Stimulated activated CD4-positive, alpha-beta T cell treated with anti-CD3 and anti-CD28 coated beads, TNF-alpha, amount 100 ng/mL, for 48 hours (primary cell): ENCODE measurements at places on chromosomes 4 and X.

GRCh38 chrX:150605603-150606002, 37.2 kb downstream of the MTM1 start:
- no peak for DNase-seq

DNA sequence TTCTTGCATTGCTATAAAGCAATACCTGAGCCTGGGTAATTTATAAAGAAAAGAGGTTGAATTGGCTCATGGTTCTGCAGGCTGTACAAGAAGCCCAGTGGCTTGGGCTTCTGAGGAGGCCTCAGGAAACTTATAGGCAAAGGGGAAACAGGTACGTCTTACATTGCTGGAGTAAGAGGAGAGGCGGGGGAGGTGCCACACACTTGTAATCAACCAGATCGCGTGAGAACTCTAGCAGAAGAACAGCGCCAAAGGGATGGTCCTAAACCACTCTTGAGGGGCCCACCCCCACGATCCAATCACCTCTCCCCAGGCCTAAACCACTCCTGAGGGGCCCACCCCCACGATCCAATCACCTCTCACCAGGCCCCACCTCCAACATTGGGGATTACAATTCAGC, 50.6 kb upstream of the SHOX start:
- no peak for DNase-seq

DNA sequence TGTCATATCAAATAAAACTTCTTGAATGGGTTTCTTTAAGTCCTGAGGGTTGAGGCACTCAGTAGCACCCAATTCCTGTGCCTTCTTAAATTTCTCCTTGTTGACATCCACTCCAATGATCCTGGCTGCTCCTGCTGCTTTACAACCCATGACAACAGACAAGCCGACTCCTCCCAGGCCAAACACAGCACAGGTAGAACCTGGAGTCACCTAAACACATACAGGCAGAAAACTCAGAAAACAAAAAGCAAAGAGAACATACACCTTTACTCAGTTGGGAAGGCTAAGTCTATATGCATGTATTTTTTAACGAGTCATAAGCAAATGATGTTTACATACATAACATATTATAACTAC, 10.3 kb downstream of the ADH6 start:
- DNase-seq, result no peak

- no peak for DNase-seq
Measured at GRCh38 chr4:74891037-74891436, 41.9 kb upstream of the PARM1 start.

DNA sequence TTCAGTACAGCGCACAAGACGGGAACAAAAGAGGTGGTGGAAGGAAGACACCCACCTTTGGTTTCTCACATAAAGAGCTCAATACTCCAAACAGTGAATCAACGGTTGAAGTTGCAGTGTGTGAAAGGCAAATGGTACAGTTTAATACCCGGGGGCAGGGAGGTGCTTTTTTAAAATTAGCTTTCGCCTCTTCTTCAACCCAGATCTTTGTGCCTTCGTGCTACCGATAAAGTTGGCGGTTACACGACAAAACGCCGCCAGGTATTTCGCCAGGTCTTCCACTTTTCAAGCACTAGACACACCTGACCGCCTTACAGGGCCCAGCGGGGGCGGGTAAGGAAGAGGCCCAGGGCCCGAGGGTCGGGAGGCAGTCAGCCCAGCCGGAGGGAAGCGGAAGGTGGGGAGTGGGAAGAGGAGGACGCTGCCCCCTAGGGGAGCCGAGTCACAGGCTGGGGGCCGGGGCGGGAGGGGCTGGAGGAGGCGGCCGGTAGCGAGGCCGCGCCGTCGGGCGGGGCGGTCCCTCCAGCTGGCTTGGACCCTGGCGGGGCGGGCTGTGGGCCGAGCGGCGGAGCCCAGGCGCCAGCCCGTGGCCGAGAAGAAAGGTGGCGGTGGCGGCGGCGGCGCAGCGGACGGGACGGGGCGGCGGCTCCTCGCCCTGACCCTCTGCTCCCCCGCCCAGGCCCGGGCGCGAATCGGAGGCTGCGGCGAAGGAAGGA, 16.0 kb downstream of the UTP3 start:
- DNase-seq, result no peak

DNA sequence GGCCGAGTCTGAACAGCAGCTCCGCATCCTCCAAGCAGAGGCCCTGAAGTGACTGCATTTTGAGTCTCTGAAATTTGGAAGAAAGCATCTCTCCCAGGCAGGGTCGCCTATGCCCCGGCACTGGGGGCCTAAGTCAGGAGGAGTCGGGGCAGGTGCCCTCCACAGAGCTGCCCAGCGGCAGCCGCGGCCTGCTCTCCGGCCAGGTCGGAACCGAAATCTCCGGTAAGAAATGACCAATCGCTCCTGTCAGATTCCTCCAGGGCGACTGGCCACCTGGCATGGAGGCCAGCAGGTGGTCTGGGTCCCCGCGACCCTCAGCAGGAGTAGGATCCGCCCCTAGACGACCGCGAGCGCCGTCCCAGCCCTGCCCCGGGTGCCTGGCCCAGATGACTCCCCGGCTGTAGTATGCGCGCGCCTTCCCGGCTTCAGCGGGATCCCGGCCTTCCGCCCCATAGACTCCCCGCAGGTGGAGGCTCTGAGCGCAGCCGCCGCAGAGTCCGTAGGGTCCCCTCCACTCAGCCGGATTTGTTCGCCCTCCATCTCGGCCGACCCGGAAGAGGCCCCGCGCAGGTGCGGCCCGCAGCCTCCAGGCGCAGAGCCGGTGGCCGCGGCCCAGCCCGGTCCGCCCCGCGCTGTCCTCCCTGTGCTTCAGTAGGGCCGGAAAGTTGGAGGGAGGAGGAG, 1.5 kb downstream of the NKX1-1 start:
- DNase-seq, result no peak

DNA sequence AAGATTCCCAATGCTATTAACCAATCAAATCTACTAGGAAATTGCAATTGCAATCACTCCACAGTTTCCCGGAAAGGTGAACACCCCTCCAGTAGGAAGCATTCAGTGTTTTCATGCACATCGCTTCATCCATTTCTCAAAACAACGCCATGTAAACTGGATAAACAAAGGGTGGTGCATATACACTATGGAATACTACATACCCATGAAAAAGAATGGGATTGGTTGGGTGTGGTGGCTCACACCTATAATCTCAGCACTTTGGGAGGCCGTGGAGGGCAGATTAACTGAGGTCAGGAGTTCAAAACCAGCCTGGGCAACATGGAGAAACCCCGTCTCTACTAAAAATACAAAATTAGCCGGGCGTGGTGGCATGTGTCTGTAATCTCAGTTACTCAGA, 29.1 kb downstream of the DHRSX start:
- DNase-seq, result no peak

GRCh38 chrX:101462892-101463291, 22.4 kb upstream of the ARMCX4 start:
- no peak for DNase-seq

GRCh38 chr4:73066928-73067327, 2.6 kb downstream of the COX18 start:
- DNase-seq, result no peak

DNA sequence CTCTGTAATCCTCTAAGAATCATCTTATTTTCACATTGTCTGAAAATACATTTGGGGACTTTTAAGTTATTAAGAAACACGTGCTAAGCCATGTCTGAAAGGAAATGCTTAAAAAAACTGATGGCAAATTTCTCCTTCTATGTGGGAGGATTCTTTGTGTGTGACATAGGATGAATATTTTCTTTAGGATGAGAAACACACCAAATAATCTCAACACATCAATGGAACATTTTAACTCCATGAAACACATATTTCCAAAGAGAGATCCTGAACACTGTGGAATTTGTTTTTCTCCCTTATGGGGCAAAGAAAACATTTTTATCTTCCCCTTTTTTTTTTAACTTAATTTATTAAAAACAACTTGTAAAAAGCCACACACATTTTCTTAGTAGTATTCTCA, 153.8 kb upstream of the ANKRD50 start:
- no peak for DNase-seq

DNA sequence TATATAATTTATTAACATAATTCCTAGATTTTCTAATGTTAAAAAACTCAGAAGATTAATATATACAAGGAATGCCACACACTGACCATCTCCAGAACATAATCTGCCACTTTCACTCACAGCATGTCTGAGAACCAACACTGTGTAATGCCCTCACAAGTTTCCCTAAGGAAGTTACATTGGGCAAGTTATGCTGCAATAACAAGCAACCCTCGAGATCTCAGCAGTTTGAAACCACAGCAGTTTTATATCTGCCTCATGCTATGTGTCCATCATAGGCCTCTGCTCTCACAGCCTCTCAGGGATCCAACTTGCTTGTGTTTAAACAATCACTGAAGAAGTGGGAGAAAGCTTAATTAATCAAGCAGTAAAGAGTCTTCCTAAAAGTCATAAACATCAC, 250.0 kb upstream of the SLC7A11 start:
- DNase-seq, result no peak

DNA sequence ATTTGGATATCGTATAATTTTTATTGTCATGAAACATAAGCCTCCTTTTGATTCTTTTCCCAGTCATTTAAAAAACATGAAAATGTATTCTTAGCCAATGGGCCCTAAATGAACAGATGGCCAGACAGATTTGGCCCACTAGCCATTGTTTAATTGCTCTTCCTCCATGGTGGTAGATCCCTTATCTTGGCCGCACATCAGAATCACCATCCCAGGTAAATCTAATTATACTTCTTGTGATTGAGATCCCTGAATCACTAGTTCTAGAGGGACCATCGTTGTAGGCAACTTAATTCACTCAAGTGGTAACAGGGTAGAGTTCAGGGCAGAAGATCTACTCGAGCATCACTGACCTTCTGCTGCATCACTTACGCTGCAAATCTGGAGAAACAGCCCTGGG, 24.1 kb upstream of the VCX3A start:
- DNase-seq, result no peak

DNA sequence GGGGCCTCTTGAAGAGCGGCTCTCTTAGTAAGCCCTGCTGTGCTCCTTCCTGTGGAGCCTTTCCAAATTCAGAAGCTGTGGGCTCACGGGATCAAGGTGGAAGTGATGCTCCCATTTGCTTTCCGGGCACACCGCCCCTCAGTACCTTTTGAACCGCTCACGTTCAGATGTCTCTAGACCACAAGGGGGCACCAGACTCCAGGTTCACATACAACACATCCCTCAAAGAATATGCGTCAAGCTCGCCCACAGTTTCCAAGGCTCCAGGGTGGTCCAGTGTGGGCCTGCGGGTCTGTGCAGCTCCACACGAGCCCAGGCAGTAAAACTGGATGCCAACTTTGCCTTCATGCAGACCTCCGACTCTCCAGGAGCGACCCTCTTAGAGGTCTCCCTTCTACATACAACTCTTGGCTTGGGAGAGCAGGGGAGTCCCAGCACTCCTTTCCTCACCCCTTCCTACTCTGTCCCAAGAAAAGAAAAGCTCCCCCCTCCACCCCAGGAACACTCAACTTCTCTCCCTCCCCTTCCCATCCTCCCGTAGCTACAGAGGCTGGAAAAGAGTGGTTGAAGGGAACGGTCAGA, 11.0 kb downstream of the SUPT20HL1 start:
- DNase-seq, result peak; percentile 71
